ENCODE measurements at places on chromosomes 7 and 10.

GRCh38 chr10:131814567-131815265 lies 86.1 kb upstream of the PPP2R2D start:
- DNase-seq: no peak

DNA sequence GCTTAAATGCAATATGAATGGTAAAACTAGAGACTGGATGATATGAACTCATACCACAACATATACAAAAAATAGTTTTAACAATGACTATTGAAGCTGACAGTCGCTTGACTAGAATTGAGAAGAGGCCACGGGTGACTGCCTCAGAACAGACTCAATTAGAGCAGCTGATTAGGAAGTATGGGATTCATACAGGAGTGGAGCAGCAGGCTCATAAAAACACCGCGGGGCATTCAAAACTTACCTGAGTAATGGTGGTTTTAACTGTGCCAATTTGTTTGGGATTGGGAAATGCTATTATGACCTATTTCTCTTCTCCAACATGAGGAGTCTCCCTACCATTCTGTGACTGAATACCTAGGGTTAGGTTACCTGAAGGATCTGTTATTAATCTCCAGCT lies 2.1 kb downstream of the CADPS2 start:
- DNase-seq: no peak

DNA sequence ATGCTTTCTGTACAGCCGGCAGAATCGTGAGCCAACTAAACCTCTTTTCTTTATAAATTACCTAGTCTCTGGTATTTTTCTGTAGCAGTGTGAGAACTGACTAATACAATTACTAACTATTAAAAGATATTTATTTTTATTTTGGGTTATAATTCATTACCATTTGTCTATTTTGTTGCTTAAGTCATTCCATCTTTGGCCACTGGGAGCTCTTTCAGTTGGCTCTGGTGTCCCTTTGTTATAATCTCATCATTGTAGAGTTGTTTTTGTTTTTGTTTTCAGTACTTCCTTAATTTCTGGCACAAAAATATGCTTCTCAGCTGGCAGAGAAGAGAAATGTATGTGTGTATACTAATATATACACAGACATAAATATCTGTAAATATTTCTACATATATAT lies 807.9 kb upstream of the MBL2 start:
- DNase-seq: no peak

- no peak for DNase-seq
Measured at GRCh38 chr7:25196132-25196896, 32.0 kb downstream of the NPVF start.
